Activated CD8-positive, alpha-beta T cell treated with anti-CD3 and anti-CD28 coated beads for 36 hours (primary cell): ENCODE measurements at places on chromosomes 3 and 15.

GRCh38 chr3:54146506-54147239 lies 24.3 kb downstream of the CACNA2D3 start:
- DNase-seq = peak; percentile 14

GRCh38 chr3:127488740-127489139 lies 101.8 kb downstream of the TPRA1 start:
- DNase-seq = no peak

DNA sequence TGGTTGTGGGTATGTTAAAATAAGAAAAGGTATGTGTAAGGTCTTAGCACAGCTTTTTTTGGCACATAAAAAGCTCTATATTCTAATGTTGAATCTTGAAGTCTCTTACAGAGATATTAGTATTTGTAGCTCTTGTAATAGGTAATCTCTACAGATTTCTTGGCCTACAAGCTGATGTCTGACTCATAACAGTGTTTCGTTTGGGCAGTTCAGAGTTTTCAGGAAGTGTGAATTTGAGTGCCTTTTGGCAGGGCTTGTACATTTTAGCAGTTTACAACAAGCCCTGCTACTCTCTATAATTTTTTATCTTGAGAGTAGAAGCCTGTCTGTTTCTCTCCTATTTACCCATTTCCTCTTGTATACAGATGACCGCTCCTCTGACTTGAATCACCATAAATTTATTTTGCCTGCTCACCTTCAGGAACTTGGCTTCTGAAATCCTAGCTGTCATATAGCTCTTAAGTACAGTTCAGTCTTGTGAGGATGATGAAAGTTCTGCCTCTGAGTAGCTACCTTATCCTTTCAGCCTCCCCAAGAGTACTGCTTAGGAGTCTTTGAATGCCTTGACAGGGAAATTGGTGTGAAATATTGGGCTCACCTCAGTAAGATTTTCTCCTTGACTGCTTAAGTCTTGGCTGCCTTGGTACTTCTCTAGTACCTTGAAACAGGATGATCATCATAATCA lies 419.9 kb upstream of the RARB start:
- no peak for DNase-seq

- DNase-seq = no peak
Measured at GRCh38 chr15:43771816-43772215, 5.0 kb downstream of the ELL3 start.

GRCh38 chr3:188956839-188957489 lies 214.8 kb upstream of the TPRG1 start:
- DNase-seq = no peak

DNA sequence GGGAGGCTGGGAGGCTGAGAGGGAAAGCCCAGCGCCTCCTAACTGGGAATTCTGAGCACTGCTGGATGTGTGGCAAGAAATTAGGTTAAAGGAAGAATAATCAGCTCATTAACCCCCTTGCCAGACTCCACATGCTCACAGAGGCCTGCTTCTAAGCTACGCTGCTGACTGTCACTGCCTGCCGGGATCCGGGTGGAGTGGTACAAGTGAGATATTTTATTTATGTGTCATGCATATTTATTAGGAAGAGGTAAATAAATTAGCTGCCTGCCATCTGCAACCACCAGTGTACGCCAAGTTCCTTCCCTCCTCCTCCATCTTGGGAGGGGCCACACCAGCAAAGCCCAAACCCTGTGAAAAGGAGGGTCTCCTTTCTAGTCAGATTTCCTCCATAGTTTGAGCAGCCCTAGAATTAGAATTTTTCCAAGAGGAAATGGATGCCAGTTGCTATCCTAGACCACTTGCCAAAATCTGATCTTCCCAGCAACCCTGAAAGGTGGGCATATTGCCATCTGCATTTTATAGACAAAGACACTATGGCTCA lies 43.5 kb upstream of the GRIP2 start:
- no peak for DNase-seq

- DNase-seq = no peak
Measured at GRCh38 chr15:84917452-84917851, 33.0 kb downstream of the SLC28A1 start.

DNA sequence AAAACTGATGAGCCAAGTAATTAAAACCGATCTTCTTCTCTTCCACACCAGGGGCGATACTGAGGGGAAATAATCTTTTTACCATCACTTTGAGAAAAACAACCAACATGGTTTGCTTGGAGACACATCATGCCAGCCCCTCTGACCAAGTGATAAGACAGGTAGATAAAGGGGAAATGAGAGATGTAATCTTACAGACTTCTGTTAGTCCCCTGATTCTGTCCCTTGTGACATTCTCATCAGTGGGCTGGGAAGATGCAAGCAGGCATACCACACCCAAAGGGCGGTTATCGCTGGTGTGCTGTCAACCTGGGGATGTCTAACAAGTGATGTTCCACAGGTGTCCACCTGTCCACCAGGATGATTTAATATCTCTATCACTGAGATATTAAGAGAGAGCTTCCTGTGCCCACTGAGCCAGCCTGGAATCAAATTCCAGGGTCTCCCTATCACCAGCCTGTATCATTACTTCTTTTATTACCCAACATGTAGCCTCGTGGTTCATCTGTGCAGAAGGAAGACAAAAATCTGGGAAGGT lies 315.0 kb downstream of the FOXP1 start:
- no peak for DNase-seq

- no peak for DNase-seq
Measured at GRCh38 chr3:181796641-181797040, 84.9 kb downstream of the SOX2 start.

- DNase-seq = no peak
Measured at GRCh38 chr3:188353426-188353825, 199.5 kb downstream of the LPP start.

DNA sequence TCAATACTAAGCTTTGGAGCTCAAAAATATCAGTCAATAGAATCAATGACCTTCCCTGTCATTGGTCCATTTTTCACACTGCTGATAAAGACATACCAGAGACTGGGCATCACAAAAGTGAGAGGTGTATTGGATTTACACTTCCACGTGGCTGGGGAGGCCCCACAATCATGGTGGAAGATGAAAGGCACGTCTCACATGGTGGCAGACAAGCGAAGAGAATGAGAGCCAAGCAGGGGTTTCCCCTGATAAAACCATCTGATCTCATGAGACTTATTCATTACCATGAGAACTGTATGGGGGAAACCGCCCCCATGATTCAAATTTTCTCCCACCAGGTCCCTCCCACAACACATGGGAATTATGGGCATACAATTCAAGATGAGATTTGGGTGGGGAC lies 81.9 kb downstream of the ANXA2 start:
- DNase-seq = peak; percentile 51

DNA sequence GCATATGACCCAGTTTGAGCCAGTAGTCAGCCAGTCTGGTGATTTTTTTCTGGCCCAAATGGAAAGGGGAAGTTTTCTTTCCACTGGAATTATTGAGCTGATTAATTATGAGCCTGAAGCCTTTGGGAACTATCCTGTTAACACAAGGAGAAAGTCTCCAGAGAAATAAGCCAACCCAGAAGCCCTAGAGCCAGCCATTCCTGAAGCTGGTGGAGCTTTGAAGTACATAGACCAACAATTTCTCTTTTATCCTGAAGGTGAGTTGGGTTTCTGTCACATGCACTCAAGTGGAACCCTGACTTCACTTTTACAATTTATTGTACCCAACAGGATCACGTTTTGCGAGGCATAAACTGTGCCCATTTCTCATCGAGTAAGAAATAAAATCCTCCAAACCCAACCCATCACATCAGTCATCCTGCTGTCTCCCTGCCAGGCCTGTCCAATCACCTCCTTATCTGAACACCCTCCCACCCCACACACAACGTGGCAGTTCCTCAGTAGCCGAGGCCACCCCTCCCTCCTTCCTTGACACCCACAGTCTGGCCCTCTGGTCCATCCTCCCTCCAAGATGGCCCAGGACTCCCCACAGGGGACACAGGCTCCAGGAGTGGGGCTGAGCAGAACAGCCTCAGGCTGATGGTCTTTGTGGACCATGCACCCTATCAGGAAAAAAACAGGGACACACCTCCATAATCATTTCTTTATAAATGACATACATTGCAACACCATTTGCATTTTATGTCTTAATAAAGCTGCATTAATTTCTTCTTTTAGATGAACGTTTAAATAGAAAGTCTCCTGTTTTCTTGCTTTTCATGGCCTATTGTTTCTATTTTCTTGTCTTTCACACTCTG lies 55.7 kb upstream of the GATA2 start:
- no peak for DNase-seq

DNA sequence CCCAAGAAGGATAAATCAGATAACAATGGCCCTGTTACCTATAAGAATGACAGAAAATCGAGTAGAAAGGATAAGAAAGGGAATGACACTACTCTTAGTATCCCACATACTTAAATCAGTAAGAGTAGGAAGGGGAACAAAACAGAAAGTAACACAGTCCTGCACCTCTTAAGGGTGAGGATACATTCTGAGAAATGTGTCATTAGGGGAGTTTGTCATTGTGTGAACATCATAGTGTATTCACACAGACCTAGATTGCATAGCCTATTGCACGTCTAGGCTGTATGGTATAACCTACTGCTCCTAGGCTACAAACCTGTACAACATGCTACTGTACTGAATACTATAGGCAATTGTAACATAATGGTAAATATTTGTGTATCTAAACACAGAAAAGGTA lies 142.6 kb downstream of the PLCH1 start:
- DNase-seq = no peak

GRCh38 chr15:93271871-93272270 lies 182.9 kb upstream of the RGMA start:
- no peak for DNase-seq

- no peak for DNase-seq
Measured at GRCh38 chr3:134713671-134714070, 62.8 kb upstream of the KY start.

DNA sequence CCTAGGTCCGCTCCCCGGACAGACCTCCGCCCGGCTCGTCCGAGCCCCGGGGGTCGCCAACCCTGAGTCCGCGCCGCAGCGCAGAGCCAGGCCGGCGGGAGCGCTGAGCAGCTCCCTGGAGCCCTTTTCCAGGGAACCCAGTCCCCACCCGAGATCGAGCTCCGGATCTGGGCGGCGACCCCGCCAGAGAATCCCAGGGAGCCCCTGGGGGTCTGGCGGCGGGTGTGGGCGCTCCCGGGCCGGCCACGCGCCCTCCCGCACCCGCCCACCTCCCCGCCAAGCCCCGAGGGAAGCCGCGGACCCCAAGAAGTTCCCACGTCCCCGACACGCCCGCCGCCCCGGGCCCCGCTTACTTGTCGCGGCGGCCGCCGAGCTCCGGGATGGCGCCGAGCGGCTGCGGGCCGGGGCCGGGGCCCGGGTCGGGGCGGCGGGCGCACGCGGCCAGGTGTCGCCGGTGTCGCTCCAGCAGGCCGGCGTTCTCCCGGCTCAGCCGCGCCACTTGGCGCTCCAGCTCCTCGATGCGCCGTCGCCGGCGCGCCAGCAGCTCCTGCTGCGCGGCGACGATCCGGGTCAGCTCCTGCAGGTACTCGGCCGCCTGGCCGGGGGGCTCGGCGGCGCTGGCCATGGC lies 137.7 kb downstream of the NUP210 start:
- no peak for DNase-seq

GRCh38 chr15:63073497-63074172 lies 31.1 kb downstream of the TPM1 start:
- DNase-seq = no peak

DNA sequence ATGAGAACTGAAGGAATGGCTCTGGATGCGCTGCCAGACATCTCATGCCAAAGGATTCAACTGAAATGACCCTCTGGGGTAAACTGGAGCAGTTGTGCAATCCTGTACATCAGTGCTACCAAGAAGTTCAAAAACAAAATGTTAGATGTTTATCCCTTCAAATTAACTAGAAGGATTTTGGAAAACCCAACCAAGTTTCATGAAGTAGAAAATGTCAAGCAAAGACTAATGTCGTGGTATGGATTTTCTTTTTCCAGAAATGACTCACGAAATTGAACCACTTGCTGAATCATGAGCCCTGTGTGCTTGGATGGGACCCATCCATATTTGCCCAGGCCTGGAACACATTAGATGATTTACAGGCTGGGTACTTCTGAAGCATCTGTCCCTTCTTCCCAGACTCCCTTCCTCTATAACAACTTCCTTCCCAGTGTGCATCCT lies 101.6 kb downstream of the LRTM1 start:
- no peak for DNase-seq

GRCh38 chr3:73115806-73116205 lies 54.3 kb downstream of the EBLN2 start:
- DNase-seq = no peak

- no peak for DNase-seq
Measured at GRCh38 chr15:78996894-78997275, 52.0 kb upstream of the CTSH start.

DNA sequence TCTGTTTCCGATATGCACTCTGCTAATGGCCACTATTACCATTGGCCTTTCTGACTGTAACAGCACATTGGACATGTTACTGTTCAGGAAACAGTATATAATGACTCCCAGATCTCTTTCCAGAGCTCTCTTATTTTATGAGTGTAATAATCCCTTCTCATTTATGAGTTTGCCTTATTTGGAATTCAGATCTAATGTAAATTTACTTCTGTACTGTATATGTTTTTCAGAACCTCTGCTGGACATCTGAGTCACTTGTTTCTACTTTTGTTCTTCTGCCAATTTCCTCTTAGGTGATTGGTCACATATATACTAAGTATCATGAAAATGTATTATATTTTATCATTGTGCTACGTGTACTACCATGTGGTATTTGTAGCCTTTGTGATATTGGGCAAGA lies 30.5 kb downstream of the RSRC1 start:
- DNase-seq = no peak

DNA sequence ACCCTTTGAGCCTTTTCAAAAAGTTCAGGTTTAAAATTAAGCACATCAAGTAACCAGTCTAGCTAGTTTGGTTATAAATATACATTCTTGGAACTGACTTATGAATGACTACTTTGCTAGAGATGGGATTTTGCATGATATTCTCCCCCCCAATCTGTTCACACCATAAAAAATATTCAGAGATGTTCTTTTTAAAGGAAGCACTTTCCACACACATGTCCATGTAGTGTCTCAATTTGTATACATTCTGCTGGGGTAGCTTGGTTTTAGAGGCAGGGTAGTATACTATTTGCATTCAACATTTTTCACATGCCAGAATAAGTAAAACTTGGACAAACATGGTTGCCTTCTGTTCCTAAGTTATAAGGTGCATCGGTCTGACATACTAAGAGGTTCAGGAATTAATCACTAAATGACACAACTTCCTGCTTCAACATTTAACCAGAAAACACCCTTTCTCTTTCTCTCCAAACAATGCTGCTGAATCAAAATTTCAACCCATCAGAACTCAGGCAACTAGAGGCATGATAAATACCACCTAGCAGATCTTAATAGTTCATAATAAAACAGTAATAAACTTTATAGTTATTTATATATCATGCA lies 57.0 kb downstream of the SUMF1 start:
- no peak for DNase-seq

DNA sequence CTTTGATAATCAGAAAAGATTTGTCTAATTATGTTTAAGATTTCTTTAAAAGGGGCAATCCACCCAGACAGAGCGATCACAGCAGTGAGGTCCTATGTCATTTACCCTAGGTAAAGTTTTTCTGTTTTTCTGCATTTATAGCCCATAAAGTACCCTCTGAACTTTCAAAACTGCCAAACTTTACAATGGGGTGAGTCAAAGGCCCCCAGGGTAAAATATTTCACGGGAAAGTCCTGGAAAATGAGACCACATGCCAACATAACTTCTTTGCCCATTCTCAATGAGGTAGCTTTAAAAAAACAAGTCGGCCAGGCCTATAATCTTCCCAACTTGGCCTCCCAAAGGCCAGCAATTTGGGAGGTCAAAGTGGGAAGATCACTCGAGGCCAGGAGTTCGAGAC lies 53.0 kb downstream of the SUCLG2 start:
- no peak for DNase-seq

GRCh38 chr15:48536681-48537091 lies 108.8 kb downstream of the FBN1 start:
- DNase-seq = no peak

- DNase-seq = no peak
Measured at GRCh38 chr15:92582206-92582605, 73.4 kb downstream of the FAM174B start.
